ENCODE measurements at places on chromosomes 16 and 17.

GRCh38 chr16:84559311-84559932 is 55.0 kb upstream of the MEAK7 start:
- no peak for DNase-seq

GRCh38 chr16:88705076-88705684 is 1.0 kb downstream of the RNF166 start:
- DNase-seq, result no peak

DNA sequence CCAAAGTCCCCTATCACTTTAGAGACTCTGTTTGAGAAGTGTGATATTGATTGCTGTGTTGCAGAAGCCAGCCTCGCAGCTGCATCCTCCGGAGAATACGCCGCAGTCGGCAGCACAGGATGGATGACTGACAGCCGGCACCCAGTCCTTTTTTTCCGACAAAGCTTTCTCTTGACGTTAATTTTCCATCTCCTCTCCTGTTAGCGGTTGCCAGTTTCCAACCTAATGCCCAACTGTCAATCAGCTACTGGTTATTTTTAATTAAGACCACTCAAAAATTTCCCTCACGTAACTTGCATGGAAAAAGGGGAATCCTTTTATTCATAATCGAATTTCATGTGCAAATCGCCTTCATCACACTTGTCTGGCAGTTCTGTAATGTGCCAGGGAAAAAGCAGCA is 953.9 kb downstream of the CDH11 start:
- DNase-seq, result no peak

GRCh38 chr17:28744972-28745785 is 1.4 kb downstream of the TRAF4 start:
- DNase-seq, result peak; percentile 55

DNA sequence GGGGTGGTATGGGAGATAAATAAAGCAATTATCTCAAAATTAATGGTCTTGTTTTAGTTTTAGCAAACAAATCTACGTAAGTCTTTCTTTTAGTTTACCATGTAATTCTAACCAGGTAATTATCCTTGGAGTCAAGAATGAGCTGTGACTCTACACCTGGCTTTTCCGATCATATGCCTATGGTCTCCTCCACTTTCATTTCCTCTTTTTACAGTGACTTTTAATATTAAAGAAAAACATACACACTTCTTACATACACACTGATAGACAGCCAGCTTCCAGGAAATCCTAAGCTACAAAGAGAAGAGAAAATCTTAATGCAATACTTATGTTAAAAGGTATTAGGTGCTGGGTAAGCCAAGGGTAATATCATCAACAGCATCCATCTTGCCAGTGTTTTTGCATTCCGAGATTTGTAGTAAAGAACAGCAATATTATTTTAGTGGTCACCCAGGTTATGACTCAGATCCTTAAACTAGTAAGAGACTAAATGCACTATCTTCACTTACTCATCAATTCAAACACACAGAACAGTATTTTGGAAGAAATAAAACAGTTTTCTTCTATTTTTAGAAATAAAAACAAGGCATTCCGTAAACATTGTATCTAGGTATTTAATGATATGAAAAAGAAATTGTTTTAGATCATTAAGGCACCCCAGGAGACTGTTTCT is 4.4 kb upstream of the IRX5 start:
- DNase-seq, result no peak

DNA sequence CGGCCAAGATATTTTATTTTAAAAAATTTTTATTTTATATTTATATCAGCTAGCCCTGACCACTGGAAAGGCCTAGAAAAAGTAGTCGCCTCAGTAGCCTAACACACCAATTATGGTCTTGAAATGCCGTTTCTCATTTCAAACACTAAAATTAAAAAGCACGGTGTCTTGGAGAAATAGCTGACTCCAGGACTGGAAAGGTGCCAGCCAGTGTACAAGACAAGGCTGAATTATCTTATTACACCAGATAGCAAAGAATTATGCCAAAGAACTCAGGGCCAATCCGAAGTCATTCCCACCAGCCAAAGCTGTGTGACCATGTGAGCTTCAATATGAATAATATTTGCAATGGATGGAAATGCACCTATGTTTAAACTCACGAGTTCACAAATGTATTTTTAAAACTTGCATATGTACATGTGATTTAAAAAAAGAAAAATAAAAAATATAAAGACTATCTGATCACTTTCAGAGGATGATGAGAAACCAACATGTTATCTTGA is 19.9 kb upstream of the ATP2C2 start:
- no peak for DNase-seq

DNA sequence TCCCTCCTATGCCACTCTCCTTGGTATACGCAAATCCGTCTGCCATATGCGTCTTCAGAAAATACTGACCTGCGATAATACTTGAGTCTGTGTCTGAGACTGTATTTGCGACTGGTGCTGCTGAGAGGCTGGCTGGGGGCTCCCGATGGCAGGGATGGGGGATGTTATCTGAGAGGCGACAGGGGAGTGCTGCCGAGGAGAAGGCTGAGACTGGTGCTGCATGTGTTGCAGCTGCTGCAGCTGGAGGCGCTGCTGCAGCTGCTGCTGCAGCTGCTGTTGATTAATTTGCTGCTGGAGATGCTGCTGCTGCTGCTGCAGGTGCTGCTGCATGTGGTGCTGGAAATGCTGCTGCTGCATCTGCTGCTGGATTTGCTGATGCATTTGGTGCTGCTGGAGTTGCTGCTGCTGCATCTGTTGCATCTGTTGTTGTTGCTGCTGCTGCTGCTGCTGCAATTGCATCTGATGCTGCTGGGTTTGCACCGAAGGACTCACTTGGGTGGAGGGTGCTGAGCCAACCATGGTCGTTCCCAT is 107.7 kb downstream of the TOX3 start:
- DNase-seq, result no peak

Data from GM06990 (cell line).